ENCODE measurements at places on chromosomes 5 and 9. TPM values are rescaled to one million over a fixed set of nuclear protein-coding genes. Genes with fewer than 3 reads are reported as not detected.

- H3K27ac ChIP-seq = no peak overlapping the region
- H3K27me3 ChIP-seq = no peaks in the 10 kb centered on the region
- H3K36me3 ChIP-seq = no peaks in the 10 kb centered on the region
- DNase-seq = no peak
- no peaks in the 10 kb centered on the region for H3K4me1 ChIP-seq
These were observed 134.8 kb downstream of the GABRG2 start for GRCh38 chr5:162202285-162202880.

DNA sequence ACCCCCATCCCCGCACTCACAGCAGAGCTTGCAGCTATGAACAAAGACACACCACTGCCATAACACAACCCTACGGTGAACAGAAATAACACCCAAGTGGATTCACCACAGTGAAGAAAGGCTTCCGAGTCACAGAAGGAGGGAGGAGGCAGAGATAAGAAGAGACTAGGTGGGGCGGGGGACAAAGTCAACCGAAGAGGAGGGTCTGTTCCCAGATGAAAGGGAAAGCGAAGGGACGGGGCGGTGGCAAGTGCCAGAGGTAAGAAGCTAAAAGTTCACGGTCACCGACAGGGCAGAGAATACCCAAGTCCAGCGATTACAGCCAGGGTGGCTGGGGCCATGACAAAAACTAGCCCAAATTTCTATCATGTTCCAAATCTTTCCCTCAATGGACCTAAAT is 21.0 kb downstream of the EPB41L4B start:
- H3K27me3 ChIP-seq = no peaks in the 10 kb centered on the region
- H3K27ac ChIP-seq = no peak overlapping the region
- no peaks in the 10 kb centered on the region for H3K36me3 ChIP-seq
- H3K4me3 ChIP-seq = no peak overlapping the region
- peaks cover 3% of the 10 kb centered on the region for H3K4me1 ChIP-seq
- DNase-seq = no peak

GRCh38 chr5:1468247-1468612 is 23.0 kb upstream of the SLC6A3 start:
- no peaks in the 10 kb centered on the region for H3K4me1 ChIP-seq
- H3K27me3 ChIP-seq = no peaks in the 10 kb centered on the region
- no peak for DNase-seq
- peaks cover 57% of the 10 kb centered on the region for H3K36me3 ChIP-seq

The IZUMO3 gene
- total RNA-seq = not detected

- no peak overlapping the region for H3K4me3 ChIP-seq
- H3K4me1 ChIP-seq = peaks cover 76% of the 10 kb centered on the region
- no peaks in the 10 kb centered on the region for H3K27me3 ChIP-seq
- DNase-seq = no peak
- H3K36me3 ChIP-seq = peaks cover 91% of the 10 kb centered on the region
These were observed 7.0 kb downstream of the SQSTM1 start for GRCh38 chr5:179827680-179828079.

The PCDHGC4 gene
- 2.4 TPM for total RNA-seq

GRCh38 chr9:99953861-99954507 is 47.5 kb downstream of the STX17 start:
- H3K4me3 ChIP-seq = no peak overlapping the region
- no peaks in the 10 kb centered on the region for H3K4me1 ChIP-seq
- peaks cover 22% of the 10 kb centered on the region for H3K36me3 ChIP-seq
- H3K27me3 ChIP-seq = no peaks in the 10 kb centered on the region
- no peak for DNase-seq

GRCh38 chr5:64018966-64019365 is 56.7 kb upstream of the HTR1A start:
- no peaks in the 10 kb centered on the region for H3K36me3 ChIP-seq
- H3K27ac ChIP-seq = no peak overlapping the region
- no peak for DNase-seq
- no peak overlapping the region for H3K4me3 ChIP-seq

The CDKN2A gene
- total RNA-seq = 3.1 TPM

DNA sequence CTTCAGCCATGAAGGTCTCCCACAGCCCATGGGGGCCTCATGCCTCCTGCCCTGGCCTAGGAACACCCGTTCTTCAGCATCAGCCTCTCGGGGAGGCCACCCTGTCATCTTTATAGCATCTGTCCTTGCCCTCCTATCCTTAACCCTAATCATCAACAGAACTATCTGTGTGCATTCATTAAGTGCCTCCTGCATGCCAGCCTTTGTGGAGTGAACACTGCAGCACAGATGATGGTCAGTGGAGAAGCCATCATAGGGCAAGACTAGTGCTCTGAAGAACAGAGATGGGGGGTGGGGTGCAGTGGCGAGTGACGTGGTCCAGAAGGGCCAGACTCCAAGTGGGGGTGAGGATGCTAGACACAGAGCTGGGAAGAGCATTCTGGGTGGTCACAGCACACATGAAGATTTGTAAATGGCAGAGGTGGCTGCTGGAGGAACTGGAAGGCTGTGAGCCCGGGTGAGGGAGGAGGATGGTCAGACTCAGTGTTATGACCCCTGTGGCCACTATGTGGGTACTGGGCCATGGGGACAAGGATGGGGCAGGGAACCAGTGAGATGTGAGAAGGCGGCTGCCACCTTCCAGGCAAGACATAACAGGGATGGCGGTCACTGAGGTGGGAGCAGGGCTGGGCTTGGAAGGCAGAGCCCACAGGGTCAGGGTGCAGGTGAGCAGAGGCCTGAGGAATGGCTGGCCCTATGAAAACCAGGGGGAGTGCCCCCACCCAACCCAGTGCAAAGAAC is 3.6 kb upstream of the CARD19 start:
- H3K4me3 ChIP-seq = no peak overlapping the region
- H3K4me1 ChIP-seq = peaks cover 36% of the 10 kb centered on the region
- no peak for DNase-seq
- H3K36me3 ChIP-seq = no peaks in the 10 kb centered on the region

DNA sequence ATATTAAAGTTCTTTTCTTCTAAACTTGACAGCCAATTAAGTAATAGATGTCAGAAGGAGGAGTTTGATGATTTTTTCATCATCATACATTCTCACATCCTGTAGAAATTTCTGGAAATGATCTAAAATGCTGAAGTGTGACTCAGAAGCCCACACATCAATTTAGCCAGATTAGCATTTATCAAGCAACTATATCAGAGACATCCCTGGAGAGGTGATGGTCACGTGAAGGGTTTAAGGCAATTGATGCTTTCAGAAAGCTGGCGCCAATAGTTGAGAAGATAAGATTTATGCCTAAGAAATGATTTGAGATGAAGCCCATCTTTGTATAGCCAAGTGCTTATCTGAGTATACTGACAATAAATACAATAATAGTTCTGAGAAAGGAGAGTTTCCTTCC is 162.9 kb upstream of the RORB start:
- H3K36me3 ChIP-seq = no peaks in the 10 kb centered on the region
- no peak for DNase-seq
- no peaks in the 10 kb centered on the region for H3K27me3 ChIP-seq
- H3K4me1 ChIP-seq = no peaks in the 10 kb centered on the region
- no peak overlapping the region for H3K4me3 ChIP-seq
- no peak overlapping the region for H3K27ac ChIP-seq

GRCh38 chr9:128764361-128764760 is 7.4 kb downstream of the ZER1 start:
- no peak overlapping the region for H3K27ac ChIP-seq
- H3K4me3 ChIP-seq = no peak overlapping the region
- H3K4me1 ChIP-seq = peaks cover 15% of the 10 kb centered on the region

All from esophagus muscularis mucosa (tissue), 4 donors.